Midbrain (tissue), 1 donor: ENCODE measurements at places on chromosomes 2 and 18.

GRCh38 chr2:64352292-64352691 lies 101.7 kb upstream of the LGALSL start:
- no peak for DNase-seq

DNA sequence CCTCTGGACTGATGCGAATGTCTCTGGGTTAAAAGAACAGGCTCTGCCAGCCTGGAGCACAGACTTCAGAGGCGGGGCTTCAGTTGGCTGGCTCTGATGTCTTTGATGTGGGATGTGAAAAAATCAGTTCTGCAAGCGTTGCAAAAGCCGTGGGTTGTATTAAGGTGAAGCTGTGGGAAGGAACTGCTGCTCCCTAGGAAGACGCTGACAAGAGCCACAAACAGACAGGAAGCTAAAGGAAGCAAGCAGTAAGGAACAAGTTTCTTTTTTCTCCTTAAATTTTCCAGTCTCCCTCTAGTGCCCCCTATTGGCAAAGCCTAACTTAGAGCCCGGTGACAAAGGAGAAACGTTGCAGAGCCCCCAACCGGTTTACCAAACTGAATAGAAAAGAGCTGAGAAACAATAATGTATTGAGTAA lies 239.0 kb downstream of the CCDC178 start:
- DNase-seq = peak; percentile 23

DNA sequence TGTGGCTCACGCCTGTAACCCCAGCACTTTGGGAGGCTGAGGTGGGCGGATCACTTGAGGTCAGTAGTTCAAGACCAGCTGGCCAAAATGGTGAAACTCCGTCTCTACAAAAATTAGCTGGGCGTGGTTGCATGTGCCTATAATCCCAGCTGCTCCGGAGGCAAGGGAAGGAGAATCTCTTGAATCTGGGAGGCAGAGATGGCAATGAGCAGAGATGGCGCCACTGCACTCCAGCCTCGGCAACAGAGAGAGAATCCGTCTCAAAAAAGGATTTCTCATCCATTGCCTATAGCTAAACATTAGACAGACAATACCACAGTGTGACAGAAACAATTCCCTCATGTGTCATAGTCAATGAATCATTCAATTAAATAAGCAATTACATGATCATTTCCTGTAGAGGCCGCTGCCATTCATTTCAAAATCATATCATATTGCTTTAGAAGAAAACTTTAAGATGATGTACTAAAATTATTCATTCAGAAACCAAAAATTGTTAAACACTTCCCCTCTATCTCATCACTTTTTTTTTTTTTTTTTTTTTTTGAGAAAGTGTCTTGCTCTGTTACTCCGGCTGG lies 69.5 kb upstream of the TGIF1 start:
- no peak for DNase-seq

- DNase-seq = no peak
Observed at GRCh38 chr2:2667690-2668089, 336.6 kb upstream of the MYT1L start.

GRCh38 chr18:79979843-79980242 lies 8.5 kb downstream of the TXNL4A start:
- no peak for DNase-seq

DNA sequence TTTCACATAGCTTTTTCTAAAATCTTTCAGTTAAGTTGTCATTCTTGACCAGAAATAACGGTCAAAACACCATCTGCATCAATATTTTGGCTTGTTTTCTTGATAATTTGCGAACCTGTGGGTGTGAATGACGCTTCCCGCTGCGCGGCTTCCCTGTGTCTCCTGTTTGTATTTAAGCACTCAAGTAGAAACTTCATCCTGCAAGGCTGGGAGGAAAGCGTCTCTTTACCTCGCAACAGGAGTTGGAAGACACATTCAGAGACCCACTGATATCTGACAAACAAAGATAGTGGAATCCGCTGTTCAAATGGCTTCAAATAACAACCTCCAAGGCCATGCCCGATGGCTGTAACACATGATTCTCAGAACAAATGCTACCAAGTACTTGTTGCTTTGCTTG lies 704.9 kb downstream of the DCDC2C start:
- no peak for DNase-seq

DNA sequence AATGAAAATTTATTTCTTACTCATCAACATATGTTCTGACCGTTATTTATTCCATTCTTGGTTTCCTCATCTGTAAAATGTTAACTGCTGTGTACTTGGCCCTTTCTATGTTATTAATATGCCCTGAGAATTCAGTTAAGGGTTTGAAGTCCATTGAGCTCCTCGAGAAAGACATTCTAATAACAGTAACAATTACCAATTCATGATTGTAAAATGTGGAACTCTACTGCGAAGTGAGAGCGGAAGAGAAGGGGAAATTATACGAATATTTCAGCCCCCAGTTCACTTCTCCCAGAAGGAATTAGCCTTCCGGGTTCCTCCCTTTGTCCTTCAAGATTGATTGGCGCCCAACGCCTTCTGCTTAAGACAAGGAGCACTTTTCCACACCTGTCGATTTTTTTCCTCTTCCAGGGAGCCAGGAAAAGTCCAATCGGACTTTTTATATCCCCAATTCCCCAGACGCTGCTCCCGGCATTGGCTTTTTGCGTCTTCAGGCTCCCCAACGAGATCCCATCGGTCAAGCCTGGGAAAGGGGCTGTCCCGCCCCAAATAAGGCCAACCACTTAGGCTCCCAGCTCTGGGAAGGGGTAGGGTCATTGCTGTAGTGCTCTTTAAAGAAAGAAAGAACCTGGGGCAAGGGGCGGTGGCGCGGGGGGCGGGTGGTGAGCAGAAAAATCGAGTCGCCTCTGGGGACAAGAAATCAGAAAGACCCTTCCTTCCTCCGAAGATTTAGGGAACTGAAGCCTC lies 1.6 kb downstream of the DSC2 start:
- DNase-seq = no peak

DNA sequence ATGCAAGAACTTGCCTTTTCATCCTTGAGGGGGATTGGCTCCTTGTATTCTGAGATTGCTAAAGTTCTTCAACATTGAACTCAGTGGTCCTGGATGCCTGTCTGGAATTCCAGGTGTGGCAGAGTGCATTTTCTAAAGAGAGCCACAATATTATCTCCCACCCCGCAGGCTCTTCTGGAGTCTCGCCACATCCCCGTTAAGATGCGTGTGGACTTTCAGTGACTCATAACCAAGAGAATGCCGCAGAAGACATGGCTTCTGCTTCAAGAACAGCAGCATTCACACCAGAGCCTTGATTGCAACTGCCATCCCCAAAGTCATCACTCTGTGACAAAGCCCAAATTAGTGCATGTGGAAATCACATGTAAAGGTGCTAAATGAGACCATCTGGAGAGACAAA lies 142.7 kb downstream of the CDH20 start:
- no peak for DNase-seq

GRCh38 chr2:64644458-64645382 lies 9.0 kb downstream of the SERTAD2 start:
- peak; percentile 40 for DNase-seq

GRCh38 chr2:8487461-8487932 lies 194.4 kb upstream of the ID2 start:
- peak; percentile 49 for DNase-seq

- no peak for DNase-seq
Observed at GRCh38 chr2:214629875-214630274, 179.6 kb downstream of the BARD1 start.

GRCh38 chr2:121103960-121104359 lies 181.0 kb downstream of the TFCP2L1 start:
- DNase-seq = no peak

DNA sequence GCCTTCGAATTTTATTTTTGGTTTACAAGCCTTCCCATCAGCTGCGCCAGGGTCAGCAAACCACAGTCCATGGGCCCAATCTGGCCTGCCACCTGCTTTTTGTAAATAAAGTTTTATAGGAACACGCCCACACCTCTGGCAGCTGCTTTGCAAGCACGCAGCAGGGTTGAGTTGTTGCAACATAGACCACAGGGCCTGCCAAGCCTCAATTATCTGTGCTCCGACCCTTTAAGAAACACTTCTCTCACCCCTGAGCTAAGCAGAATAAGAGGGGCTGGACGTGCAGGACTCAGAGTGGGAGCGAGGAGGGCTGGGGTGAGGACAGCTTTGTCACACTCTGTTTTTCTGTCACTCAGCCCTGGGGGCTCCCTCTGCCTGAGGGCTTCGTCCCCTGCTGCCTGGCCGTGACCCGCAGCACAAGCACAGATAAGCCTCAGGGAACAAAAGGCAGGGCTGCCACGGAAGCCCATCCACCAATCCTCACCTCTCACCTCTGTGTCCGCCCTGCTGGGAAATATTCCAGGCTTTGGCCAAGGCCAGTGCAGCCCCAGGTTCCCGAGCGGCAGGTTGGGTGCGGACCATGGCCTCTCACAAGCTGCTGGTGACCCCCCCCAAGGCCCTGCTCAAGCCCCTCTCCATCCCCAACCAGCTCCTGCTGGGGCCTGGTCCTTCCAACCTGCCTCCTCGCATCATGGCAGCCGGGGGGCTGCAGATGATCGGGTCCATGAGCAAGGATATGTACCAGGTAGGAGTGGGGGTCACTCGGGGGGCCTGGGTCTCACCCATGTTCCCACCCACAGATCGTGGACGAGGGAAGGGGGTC lies at the start of gene AGXT:
Gene AGXT, plus strand, starts transcription at position 539 of the 823 bp plus-strand sequence. Its CDS starts 42 bp downstream, at position 581.
- no peak for DNase-seq

- DNase-seq = no peak
Observed at GRCh38 chr2:101763496-101764333, 66.2 kb downstream of the MAP4K4 start.

DNA sequence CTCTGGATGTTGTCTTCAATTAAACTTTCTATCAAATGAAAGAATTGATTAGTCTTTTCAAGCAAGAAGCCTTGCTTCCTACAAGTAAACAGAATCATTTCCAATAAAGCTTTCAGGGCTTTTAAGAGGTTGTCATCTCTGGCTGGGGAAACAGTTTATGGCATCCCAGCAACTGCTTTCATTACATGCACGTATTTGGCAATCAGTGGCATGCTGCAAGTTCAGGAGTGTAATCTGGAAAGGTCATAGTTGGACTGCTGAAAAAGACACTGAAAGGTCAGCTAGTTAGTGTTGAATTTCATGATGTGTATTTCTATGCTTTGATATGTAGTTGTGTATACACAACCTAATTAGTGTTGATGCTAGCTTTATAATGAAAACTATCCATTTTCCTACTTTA lies 332.9 kb downstream of the DSC3 start:
- DNase-seq = no peak

- no peak for DNase-seq
Observed at GRCh38 chr2:164755952-164756351, 85.7 kb downstream of the COBLL1 start.

DNA sequence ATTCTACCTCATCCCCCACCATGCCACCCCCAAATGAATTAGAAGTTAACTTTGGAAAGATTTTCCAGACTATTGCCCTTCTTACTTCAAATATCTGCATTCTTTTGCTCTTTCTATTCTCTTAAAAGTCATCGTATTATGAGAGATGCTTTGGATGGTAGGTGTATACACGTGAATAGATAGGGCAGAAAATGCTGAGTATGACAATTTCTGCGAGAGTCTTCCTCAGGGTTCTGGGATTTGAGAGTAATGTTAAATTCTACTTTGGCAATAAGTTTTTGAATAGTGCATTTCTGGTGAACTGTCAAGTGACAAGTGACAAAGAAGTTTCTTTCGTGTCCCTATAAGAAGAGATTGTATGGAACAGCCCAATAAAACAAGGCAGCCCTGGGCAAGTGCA lies 137.6 kb upstream of the DSEL start:
- no peak for DNase-seq

DNA sequence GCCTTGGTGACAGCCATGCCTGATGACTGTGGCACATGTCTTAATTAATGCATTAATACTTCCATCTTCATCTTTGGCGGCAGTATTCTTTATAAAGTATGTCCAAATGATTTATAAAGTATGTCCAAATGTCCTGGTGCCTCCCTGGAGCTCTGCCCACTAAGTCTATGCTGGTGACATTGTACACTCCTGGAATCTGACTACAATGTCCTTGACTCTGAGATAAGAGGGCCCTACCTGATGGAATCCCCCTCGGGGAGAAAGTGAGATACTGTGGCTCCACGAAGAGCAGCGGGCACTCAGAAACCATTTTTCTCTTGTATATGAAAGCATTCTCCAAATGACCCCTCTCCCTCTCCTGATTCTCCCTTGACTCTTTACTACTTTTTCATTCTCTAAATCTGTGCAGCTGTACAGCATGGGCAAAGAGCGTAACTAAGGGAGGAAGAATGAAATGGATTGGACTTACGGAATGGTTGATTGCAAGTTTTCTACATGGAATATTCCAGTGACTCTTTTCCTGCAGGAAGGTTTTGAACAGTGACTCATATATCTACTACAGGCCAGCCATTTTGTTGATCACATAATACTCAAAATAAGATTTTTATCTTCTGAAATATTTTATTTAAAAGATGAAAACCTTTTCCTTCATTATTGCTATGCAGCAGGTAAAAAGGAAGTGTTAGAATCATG lies 17.3 kb downstream of the RAB12 start:
- DNase-seq = no peak

- DNase-seq = no peak
Observed at GRCh38 chr18:31099450-31100230, 2.6 kb downstream of the DSC2 start.

DNA sequence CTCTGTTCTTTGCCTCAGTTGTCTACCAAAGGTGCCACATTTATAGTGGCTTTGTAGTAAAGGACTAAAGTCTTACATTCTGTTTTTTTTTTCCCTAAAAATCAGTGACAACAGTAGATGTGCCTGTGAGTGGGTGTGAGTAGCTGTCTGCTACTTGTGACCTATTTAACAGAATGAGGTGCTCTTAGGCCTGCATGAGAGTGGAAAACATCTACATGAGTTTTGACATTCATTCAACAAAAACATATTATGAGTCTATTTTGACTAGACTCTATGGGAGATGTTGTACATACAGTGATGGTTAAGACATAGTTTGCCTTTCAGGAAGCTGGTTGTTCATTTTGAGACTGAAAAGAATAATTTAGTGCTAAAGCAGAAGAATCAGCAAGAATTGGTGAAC lies 36.7 kb downstream of the IL1R2 start:
- no peak for DNase-seq

GRCh38 chr18:62498616-62499262 lies 24.1 kb upstream of the ZCCHC2 start:
- no peak for DNase-seq

DNA sequence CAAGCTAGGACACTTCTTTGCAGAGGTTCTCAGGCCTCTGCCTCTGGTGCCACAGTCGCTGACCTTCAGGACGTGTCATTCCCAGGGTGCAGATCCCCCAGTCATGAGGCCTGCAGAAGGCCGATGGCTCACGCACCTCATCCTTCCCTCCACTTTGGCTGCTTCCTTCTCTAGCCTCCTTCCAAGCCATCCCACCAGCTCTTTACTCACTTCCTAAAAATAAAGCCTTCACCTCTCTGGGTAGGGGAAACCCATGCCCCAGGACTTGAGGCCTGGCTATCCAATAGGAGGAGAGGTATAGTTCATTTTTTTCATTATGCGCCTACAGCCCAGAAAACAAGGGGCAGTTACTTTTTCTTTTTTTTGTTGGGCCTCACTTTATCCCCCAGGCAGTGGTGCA lies 91.4 kb downstream of the B3GNT2 start:
- no peak for DNase-seq

DNA sequence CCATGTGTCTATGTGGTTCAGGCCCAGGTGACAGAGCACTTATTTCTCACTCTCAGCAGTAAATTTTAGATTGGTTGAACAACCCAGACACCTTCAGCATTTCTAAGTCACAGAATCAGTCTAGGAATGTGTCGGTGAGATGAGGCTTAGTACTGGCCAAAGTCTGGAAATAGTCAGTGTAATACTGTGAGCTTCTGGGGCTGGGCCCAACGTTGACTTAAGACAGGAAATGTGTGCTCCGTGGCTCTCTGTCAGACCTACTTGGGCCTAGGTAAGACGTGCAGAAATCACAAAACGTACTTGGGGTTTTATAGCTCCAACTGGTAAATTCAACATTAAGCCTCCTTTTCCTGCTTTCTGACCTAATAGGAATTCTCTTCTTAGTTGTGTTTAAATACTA lies 160.3 kb upstream of the COL3A1 start:
- no peak for DNase-seq
